Stimulated activated CD8-positive, alpha-beta memory T cell treated with anti-CD3 and anti-CD28 coated beads, Interleukin-7, amount 100 ng/mL, for 1 hour (primary cell): ENCODE measurements at places on chromosomes 5 and 9.

- no peak for DNase-seq
Observed at GRCh38 chr5:124859027-124859426, 112.6 kb upstream of the ZNF608 start.

GRCh38 chr5:68418201-68418600 lies 202.6 kb downstream of the PIK3R1 start:
- no peak for DNase-seq

DNA sequence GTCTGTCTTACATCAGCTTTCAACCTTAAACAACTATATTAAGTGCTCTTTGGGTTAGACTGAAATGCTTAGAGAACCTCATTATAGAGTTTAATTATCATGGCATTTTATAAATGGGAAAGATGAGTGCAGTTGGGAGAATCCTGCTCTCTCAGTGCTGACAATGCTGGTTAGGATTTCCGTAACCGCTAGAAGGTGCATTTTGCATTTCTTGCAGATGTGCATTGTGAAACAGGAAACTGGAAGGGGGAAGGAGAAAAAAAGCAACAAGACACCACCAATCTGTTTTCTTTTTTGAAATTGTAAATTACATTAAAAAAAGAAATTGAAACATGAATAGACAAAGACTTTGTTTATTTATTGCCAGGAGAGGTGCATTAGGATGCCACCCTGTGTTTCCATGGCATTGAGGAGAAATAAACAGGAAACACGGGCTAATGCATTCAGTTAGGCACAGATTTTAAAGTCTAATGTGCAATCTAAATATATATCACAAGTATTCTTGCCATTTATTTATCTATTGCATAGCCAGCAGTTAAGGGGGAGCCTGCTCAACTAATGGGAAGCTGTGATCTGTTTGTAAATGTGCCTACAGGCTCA lies 478.9 kb downstream of the PSAT1 start:
- no peak for DNase-seq

GRCh38 chr5:81544351-81545018 lies 150.6 kb upstream of the ACOT12 start:
- no peak for DNase-seq

GRCh38 chr5:96963267-96963666 lies 27.4 kb downstream of the LNPEP start:
- no peak for DNase-seq

DNA sequence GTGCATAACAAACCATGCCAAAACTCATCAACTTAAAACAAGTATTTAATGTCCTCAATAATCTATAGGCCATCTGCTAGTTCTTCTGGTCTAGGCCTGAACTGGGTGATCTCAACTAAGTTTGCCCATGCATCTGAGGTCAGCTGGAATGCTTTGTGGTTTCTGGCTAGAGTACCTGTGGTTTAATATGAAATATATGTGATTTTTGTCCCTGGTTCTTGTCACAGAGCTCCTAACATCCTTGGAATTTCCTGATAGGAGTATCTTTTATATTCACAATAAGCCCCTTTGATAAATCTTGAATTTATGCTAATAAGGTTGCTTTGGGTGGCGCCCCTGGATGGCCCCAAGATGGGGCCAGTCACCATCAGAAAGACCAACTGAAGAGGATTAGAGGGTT lies 535.9 kb downstream of the DNAH5 start:
- no peak for DNase-seq

GRCh38 chr9:77735494-77735893 lies 87.4 kb upstream of the GNA14 start:
- no peak for DNase-seq

- no peak for DNase-seq
Observed at GRCh38 chr5:6568889-6569288, 64.0 kb downstream of the NSUN2 start.

- no peak for DNase-seq
Observed at GRCh38 chr5:147567917-147568598, 58.2 kb upstream of the DPYSL3 start.

GRCh38 chr5:178573216-178573615 lies 17.0 kb downstream of the COL23A1 start:
- DNase-seq, result no peak

DNA sequence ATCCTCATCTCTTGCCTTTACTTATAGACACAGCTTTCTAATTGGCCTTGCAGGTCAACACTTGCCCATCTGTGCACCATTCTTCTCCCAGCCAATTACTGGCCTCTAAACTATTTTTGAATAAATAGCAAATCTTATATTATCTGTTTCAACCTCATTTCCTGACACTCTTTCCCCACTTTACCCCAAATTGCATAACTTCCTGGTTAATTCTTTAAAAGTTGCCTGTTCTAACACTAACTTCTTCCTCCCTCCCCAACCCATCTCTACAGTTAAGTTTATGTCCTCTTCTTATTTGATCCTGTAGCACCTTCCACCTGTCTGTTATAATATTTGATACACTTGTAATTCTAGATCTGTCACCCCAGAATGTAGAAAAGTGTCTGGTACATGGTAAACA lies 372.1 kb downstream of the PDE4D start:
- DNase-seq, result no peak

DNA sequence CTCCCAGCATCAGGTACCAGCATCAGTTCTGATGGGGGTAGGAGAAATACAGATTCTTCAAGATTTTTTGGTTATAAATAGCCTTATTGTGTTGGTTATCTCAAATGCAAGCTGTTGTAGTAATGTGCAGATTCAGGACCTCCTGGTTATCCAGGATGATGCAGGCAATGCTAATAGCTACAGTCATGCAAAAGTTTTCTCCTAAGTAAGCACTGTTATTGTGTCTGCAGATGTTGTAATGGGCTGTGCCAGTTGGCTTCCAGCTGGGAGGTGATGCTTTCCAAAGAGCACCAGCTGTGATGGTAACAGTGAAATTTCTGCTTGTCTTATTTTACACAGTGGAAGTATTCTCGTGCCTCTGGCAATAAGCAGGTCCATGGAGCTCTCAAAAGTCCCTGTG lies 719.2 kb upstream of the CTNND2 start:
- no peak for DNase-seq

DNA sequence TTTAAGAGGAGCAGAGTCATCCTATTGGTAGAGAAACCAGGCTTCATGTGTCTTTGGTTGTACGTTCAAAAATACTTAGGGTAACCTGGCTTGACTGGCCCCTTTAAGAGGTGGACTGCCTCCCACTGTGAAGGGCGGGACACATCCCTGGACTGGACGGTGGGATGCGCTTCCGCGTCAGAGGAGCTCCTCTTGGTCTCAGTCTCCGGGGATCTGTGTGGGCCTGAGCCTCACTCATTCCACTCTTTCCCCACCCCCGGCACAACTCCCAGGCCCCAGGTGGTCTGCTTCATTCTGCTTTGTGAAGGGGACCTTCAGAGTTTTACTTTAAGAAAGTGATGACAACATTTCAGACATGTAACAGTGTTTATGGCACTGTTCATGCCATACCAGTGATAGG lies 601.1 kb downstream of the IRX1 start:
- no peak for DNase-seq

DNA sequence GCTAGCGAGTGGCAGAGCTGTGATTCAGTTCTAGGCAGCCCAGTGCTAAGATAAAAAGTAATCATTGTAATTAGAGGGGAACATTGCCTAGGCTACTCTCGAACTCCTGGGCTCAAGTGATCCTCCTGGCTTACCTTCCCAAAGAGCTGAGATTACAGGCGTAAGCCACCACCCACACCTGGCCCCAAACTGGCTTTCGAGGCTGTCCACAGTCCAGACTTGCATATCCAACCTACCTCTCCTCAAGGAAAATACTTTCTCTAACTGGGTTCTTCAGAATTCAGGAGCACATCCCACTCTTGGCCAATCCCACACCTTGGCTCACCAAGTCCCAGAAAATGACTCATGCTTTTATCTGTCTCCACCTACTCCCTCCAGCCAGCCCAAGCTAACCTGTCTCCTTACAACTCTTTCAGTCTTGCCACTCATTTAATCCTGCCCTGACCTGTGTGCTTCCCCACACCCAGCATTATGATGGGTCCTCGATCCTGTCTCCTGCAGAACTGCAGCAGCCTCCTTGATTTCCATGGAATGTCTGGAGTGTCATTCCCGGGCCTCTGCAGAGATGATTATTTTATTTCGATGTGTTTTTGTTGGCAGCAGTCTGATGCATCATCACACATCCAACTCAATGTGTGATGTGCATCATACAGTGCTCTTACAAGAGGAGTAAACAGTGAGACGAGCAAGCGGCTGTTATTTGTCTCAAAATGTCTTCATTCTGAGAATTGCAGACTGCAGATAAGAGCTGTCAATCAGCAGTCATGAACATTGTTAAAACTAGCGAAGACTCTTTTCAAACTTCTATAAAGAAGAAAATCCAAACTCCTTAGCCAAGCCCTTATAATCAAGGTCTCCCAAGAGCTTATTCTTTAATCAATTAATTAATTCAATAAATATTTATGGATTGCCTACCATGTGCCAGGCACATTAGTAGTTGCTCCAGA lies 167.3 kb downstream of the SEC61B start:
- DNase-seq, result no peak

- no peak for DNase-seq
Observed at GRCh38 chr5:113612060-113612496, 98.6 kb downstream of the YTHDC2 start.

DNA sequence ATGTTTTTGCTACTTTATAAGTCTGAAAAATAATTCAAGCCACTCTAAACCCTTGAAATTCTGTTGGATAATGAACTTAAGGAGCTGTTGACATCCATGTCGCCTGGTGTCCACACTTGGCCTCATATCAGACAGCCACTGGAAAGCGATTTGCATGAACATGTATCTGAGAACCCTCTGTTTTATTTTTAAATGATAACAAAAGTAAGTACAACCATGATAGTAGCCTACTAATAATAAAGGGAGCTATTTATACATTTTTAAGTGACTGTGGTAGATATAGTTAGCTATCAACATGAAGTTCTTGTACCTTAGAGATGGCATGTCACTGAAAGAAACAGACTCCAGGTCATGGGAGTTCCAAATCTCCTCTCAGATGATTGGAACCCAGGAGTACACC lies 53.3 kb downstream of the PLCXD3 start:
- no peak for DNase-seq

- DNase-seq, result no peak
Observed at GRCh38 chr5:98095072-98095471, 678.4 kb upstream of the RGMB start.

DNA sequence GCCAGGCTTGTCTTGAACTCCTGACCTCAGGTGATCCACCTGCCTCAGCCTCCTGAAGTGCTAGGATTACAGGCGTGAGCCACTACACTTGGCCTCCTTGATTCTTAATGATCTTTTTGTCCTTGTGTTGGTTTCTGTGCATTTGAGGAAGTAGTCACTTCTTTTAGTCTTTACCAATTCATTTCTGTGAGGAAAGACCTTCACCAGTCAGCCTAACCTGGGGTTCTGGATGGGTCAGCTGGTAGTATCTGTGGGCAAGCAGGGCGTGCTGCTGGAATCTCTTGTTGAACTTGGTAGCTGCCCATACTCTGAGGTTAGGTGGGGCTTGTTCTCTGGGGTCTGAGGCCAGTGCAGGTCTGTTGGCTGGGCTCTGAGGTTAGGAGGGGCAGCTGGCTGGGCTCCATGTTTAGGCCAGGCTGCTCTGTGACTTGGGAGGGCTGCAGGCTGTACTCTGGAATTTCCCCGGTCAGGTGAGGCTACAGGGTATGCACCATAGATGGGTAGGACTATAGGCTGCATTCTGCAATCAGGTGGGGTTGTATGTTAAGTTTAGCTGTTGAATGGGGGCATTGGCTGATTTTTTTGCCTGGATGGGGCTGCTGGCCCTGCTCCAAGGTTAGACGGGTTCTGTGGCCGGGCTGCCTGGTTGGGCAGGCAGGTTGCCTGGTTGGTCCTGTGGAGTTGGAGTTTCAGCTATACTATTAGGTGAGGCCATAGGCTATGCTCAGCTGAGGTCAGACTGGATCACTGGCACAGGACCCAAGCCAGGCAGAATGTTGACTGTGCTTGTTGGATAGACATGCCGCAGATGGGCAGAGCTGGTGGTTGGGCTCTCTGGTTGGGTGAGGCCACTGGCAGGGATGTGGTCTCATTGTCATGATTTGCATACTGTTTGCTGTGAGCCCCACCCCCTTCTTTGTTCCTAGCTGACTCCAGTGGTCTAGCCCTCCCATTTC lies 19.2 kb downstream of the UBAP1 start:
- DNase-seq, result no peak

- no peak for DNase-seq
Observed at GRCh38 chr9:110476251-110476650, 103.3 kb downstream of the SVEP1 start.

- no peak for DNase-seq
Observed at GRCh38 chr9:4223312-4223833, 76.5 kb downstream of the GLIS3 start.

GRCh38 chr5:32239385-32239784 lies 65.3 kb upstream of the GOLPH3 start:
- DNase-seq, result no peak

- DNase-seq, result no peak
Observed at GRCh38 chr5:127563136-127563535, 45.7 kb downstream of the PRRC1 start.

GRCh38 chr9:34457266-34458012 lies 931 bp downstream of the FAM219A start:
- DNase-seq, result no peak

DNA sequence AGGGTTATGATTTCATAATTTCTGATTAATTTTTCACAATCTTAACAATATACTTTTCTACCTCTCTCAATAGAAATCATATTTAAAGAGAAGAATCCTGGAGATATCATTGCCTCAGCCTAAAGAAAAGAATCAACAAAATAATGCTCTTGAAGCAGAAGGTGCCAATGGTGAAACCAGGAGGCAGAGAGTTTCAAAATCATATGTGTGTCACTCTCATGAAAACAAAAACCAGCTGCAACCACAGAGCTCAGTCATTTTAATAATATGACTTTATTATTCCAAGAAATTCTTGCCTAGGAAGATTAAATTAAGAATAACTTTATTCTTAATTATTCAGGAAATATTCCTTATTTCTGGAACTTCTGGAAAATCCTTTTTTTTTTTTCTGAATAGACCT lies 266.8 kb upstream of the ACTBL2 start:
- no peak for DNase-seq

- DNase-seq, result no peak
Observed at GRCh38 chr9:130931508-130932254, 7.4 kb downstream of the FIBCD1 start.

DNA sequence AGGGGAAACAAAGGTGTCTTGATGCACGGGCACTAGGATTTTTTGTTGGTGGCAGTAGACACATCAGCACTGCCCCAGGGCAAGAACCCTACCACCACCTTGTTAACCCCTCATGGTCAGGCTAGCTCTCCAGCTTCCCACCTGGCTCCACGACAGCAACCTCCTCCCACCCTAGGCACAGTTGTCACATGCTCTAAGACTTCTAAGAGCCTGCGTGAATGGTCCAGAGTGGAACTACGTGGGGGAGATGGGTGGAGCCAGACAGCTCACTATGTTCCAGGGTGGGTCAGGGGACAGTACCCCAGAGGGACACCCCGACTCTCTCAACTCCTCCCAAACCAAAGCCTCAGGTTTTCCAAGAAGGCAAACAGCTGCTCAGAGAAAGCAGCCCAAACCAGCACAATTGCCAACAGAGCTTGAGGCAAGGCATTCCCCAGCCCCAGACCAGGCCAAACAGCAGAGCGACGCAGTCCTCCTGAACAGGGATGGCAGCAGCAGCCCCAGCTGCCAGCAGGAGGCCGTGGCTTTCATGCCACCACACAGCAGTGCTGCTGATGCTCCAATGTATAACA lies 78.0 kb downstream of the NRG2 start:
- no peak for DNase-seq
